ENCODE measurements at places on chromosomes 5 and 9.

- DNase-seq = no peak
Observed at GRCh38 chr9:4443439-4443838, 46.8 kb upstream of the SLC1A1 start.

DNA sequence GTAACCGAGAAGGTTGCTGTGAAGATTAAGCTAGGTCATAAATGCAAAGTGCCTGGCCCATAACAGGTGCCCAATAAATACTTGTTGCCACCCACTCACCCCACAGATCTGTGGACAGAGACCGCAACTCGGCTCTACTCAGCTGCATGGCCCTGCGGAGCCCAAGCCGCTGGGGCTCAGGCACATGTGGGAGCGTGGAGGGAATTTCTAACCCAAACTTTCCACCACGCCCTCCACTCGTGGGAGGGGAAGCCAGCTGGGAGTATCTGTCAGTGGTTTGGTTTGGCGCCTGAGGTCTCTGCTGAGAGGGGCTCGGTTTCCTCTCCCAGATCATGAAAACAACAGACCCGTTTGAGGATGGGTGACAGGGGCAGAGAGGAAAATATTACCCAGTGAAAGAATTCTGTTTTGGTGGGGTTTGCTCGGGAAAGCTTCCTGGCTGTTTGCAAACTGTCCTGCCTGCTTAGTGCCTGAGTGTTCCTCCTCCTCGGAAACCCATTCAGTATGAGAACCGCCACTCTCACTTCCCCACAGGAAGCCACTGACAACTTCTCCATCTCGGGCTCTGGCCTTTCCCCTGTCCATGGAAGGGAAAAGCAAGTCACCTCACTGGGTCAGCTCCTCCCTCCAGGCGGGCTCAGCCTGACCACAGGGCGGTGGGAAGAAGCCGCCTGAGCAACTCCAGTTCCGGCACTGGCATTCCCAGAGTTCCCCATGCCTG lies 60.1 kb downstream of the RGS3 start:
- no peak for DNase-seq

- DNase-seq = no peak
Observed at GRCh38 chr5:90191352-90192045, 218.1 kb downstream of the CETN3 start.

DNA sequence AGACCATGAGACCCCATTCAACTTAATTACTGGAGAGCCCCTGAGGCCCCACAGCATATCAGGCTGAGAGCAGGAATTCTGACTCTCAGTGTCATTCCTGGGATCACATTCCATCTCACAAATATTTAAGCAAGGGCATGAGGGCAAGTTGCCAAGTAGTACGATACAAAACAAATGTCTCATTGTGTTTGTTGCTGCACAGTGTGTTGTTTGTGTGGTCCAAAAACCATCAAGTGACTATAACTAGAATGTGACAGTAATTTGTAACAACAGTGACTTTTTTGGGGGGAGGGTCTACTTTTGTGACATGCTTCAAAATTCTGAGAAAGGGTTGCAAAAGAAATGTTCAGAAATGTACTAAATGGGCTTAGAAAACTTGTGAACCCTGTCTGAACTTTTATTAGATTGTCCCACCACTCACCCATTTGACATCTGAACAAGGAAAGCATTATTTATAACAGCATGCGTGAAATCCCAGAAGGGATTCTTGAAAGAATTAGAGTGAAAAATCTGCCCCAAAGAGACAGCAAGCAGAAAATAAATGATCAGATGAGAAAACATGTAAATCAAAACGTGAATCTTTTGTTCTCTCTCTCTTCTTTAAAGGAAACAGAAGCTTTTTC lies 347.0 kb downstream of the NTRK2 start:
- no peak for DNase-seq

- DNase-seq = peak; percentile 81
Observed at GRCh38 chr9:127505396-127506116, 54.2 kb downstream of the LRSAM1 start.

GRCh38 chr9:19379697-19380046 lies 364 bp downstream of the RPS6 start:
- peak; percentile 59 for DNase-seq

DNA sequence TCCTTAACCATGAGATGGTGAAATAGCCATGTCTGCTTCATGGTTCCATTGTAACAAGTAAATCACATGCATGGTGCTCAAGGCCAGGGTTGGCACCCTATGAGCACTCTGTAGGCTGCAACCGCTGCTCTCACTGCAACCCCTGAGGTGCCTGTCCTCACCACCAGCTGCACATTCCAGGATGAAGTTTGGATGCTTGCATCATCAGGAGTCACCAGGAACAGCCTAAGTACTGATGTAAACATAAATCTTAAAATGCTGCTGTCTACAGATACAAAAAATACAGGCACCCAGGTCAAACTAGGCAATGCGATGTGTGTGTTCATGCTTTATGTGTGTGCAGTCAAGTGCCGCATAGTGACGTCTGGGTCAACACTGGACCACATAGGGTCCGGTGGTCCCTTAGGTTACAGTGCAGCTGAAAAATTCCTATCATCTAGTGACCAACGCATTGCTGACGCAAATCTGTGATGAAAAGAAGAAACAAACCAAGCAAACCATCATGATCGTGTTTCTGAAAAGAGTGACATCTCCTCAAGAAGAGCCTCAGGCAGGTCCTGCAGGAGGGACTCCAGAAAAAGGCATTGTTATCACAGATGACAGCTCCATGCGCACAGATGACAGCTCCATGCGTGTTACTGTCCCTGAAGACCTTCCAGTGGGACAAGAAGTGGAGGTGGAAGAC lies 234.8 kb downstream of the AUH start:
- no peak for DNase-seq

GRCh38 chr5:107282061-107282460 lies 388.7 kb downstream of the EFNA5 start:
- DNase-seq = no peak

- DNase-seq = peak; percentile 41
Observed at GRCh38 chr9:35646153-35646532, 4.6 kb downstream of the SIT1 start.

- DNase-seq = no peak
Observed at GRCh38 chr5:77972469-77973252, 196.5 kb upstream of the TBCA start.

GRCh38 chr9:8382777-8383527 lies 583.4 kb upstream of the DMAC1 start:
- no peak for DNase-seq

- DNase-seq = peak; percentile 11
Observed at GRCh38 chr5:178532236-178532635, 58.0 kb downstream of the COL23A1 start.

- no peak for DNase-seq
Observed at GRCh38 chr5:150541895-150542294, 34.0 kb downstream of the NDST1 start.

- DNase-seq = peak; percentile 62
Observed at GRCh38 chr5:137141779-137142178, 357.3 kb downstream of the SPOCK1 start.

DNA sequence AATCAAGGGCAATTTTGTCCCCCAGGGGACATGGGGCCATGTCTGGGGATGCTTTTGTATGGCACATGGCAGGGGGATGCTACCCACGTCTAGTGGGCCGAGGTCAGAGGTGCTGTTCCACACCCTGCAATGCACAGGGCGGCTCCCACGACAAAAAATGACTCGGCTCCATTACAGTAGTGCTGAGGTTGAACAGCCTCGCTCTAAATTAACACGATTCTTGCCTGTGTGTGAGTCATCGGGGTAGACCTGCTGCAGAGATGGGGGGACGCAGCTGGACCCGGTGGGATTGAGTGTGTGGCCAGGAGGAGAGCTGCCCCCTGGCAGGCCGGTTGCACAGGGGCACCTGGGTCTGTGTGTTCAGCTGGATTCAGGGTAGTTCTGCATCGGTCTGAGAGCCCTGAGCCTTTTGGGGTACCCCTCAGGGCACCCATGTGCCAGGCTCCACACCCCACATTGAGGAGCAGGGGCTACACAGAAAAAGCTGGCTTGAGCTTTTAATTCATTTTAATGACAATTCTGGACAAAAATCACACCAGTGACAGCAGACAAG lies 20.0 kb upstream of the COL5A1 start:
- no peak for DNase-seq

DNA sequence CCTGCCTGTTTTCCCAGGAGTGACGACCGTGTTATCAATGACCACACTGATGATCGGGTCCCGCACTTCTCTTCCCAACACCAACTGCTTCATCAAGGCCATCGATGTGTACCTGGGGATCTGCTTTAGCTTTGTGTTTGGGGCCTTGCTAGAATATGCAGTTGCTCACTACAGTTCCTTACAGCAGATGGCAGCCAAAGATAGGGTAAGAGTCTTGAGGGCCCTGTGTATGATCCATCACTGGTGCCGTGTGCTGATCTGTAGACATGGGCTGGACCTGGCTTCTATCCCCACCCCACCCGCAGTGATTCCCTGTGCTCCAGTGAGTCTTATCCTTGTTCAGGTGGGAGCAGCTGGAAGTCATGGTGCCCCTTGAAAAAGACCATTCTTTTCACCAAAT lies 26.0 kb downstream of the GABRP start:
- DNase-seq = peak; percentile 62

GRCh38 chr5:82512025-82512424 lies 233.9 kb upstream of the RPS23 start:
- no peak for DNase-seq

DNA sequence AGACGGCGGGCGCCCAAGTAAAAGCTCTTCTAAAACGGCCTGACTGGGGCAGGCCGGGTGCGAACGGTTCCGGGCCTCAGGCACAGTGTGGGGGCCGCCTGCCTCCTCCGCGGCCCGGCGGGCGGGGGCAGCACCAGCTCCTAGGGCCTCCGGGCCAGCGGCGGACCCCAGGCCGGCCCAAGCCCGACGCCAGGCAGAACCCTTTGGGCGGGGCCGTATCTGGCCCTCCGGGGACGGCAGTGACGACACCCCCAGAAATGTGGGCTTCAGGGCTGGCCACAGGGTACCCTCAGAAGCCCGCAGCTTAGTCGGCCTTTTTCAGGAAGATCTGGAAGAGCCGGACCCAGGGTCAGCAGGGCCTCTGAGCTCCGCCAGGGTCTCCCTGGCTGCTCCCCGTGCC lies 4.0 kb downstream of the LTC4S start:
- DNase-seq = no peak

- DNase-seq = no peak
Observed at GRCh38 chr5:153863951-153864350, 174.8 kb downstream of the FAM114A2 start.

DNA sequence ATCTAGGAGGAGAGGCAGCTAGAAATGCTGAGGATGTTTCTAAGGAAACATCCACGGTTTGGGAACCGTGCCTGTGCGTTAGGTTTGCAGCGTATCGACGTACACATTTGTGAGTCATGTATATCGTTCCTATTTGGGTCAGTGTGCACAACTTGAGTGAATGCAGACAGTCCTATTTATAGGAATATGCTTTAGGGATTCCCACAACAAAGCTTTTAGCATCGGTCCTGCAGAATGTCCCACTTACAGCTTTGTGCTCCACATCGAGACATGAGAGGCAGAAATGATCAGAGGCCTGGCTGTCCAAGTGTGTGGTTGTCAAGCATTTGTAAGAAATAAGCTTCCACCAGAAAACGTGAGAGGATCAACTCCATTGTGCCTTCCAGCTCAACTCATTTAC lies 1282.7 kb upstream of the WWC1 start:
- DNase-seq = no peak

DNA sequence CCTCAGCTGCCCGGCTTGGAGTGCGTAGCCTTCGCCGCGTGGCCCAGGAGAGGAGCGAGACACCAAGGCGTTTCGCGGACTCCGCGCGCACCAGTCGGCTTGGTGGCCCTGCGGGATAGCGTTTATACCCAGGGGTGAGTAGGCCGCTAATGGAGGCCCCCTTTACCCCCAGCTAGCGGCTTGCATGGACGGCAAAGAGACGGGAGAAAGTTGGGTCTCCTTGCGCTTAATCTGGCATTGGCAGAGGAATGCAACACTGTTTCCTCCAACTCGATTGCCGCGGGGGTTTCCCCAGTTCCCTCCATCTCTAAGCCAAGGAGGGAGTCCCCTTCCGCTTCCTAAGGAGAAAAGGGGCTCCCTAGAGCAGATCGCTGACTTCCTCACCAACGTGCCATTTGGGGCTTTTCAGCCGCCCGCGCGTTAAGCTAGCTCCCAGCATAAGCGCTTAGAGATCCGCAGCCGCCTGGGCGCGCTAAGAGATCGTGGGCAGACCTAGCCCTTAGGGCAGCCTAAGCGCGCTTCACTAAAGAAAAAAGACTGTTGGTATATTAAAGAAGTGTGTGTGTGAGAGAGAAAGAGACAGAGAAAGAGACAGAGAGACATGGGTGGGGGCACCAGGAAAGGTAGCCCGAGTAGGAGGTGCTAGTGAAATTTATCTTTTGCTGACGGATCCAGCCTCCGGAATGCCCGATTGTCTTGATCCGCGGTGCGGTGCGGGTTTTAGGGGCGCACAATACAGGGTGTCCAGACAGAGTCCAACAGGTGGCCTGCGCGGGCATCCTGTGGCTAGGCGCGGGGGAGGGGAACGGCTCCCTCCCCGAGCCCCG lies 597.9 kb upstream of the SGCD start:
- peak; percentile 76 for DNase-seq

DNA sequence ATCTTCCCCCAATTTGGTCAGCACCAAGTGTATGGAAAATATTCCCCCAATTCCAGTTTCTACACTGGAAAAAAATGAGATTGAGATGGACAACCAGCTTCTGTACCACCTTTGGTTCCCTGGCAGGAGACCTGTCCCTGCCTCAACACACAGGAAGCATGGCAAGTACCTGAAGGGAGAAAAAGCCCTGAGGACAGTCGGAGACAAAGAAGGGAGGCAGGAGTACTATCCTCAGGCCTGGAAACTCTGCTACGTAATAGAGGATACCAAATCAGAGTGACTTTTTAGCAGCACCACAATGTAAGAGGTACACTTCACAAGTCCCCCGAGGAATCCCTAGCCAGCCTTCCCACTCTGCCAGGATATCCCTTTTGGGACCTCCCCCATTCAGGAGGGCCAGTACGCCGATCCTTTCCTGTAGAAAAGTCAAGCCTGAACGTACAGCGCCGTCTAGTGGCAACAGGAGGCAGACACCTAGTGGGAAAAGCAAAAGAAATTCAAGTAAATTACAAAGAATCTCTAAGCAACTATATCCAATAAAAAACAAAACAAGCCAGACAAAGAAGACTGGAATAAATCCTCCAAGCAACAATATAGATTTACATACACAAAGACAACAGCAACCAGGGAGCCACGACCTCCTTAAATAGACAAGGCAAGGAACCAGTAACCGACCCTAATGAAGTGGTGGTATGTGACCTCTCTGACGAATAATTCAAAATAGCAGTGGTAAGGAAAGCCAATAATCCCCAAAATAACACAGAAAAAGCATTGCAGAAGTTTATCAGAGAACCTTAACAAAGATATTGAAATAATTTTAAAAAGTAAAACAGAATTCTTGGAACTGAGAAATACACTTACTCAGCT lies 63.3 kb upstream of the SLCO6A1 start:
- peak; percentile 48 for DNase-seq

- no peak for DNase-seq
Observed at GRCh38 chr5:37272511-37272910, 23.3 kb upstream of the CPLANE1 start.

All from D341Med (cell line).